ENCODE measurements at places on chromosomes 2 and 18.

DNA sequence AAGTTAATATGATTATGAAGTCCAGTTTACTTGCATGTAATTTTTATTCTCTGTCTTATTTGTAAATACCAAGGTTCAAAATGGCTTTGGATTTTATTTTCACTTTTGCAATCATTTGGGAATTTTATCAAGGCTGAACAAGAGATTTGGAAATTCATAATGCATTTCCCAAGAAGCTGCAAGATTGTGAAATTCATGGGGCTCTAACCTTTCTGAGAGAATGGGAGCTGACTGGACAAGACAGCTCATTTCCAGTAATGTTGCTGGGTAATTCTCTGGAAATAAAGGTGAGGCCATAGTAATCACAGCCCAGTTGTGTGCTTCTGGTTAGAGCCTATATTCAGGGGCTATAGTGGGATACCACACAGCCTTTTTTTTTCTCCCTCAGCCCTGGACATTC lies 21.5 kb upstream of the NABP1 start:
- DNase-seq = peak; percentile 67

DNA sequence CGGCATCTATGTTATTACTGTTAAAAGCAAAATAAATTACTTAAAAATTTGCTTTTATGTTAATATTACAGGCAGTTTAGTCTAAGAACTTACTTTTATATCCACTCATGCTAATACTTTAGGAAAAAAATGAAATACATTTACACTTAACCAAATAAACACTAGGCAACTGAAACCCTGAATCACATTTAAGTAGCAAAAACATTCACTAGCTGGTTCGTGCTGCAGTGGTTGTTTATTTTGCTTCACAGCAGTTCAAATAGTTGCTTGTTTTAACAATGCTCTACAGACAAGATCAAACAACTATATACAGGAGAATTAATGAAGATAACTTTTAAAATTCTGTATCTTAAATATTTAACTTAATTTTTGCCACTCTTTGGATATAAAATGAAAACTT lies 60.8 kb downstream of the ABCG8 start:
- DNase-seq = no peak

GRCh38 chr18:11502368-11502767 lies 107.0 kb upstream of the SLC35G4 start:
- peak; percentile 69 for DNase-seq

DNA sequence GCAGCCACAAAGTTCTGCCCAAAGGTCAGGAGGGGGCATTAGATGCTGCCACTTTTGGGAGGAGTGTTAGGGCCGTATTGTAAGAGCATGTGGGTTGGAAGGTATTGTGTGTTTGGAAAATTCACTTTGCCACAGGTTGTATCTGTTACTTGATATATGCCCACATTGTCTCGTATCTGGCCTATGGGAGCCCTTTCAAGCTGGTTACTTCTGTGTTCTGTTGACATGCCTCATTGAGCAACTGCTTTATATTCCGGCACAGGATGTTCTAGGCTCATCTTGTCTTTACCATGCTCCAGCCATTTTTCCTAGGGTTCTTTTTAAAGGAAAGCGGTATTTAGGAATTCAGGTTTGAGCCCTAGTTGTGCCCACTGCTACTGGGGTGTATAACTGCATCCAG lies 6.0 kb downstream of the ADNP2 start:
- no peak for DNase-seq

- DNase-seq = no peak
These were observed 11.7 kb upstream of the KIF1A start for GRCh38 chr2:240831594-240832204.

- DNase-seq = no peak
These were observed 82.1 kb upstream of the CYRIA start for GRCh38 chr2:16747689-16748088.

DNA sequence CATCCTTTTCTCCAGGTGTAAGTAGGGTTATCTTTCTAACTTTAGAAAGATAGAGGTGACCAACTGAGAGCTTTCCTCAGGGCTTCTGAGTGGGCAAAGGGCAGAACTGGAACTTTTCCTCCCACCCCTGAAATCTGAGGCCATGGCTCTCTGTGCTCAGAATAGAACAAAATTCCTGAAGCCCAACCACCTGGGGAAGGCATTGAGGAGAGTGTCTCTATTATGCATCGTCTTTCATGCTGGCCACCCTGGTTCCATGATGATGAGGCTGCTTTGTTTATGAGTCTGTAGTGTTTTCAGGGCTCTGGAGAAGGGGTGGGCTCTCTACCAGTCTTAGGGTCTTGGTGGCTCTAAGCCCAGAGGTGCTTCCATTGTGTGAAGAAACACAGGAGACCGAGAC lies 30.7 kb upstream of the IL1R1 start:
- DNase-seq = peak; percentile 63

GRCh38 chr18:36499938-36500337 lies 202.4 kb downstream of the FHOD3 start:
- DNase-seq = no peak

GRCh38 chr2:181779288-181780021 lies 99.1 kb upstream of the NEUROD1 start:
- DNase-seq = peak; percentile 76

GRCh38 chr2:33177627-33178026 lies 230.9 kb downstream of the LTBP1 start:
- no peak for DNase-seq

- no peak for DNase-seq
These were observed 227.3 kb downstream of the LOXHD1 start for GRCh38 chr18:46429649-46430224.

DNA sequence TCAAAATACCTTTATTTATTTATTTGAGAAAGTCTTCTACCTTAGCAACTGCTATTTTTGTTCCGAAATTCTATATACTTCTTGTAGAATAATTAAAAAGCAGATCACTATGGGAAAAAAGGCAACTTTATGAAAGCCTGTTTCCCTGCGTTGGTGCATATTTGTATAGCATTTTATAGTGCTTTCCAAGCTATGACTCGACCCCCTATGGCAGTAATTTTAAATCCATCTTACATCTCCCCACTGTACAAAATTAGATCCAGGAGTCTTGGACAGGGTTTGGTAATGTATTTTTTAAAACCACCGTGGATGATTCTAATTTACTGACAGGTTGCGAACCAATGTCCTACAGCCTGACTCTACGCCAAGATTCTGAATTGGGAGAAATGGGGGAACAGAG lies 10.1 kb downstream of the TANK start:
- peak; percentile 28 for DNase-seq

DNA sequence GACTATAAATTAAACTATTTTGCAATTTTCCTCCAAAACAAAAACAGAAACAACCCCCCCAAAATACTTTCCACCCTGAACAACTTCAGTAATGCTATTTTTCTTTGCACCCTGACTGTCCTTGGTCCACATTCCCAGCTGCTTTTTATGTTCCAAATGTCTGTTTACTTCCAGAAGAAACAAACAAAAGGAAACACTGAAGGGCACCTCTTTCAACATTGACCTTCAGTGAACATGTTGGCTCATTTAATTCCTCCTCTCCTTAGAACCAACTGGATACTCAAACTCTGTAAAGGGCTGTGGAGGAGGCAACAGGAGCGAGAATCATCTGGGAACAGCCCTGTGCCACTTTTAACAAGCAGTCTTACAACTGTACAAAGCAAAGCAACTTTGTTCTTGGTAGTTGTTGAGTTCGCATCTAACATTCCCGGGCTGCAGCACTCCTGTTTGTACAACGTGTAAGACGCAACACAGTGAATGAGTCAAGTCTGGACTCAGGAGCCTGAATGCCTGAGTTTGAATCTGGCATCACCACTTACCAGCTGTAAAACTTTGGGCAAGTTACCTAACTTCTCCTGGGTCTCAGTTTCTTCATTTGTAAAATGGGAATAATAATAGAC lies 111.4 kb upstream of the GATA6 start:
- no peak for DNase-seq

DNA sequence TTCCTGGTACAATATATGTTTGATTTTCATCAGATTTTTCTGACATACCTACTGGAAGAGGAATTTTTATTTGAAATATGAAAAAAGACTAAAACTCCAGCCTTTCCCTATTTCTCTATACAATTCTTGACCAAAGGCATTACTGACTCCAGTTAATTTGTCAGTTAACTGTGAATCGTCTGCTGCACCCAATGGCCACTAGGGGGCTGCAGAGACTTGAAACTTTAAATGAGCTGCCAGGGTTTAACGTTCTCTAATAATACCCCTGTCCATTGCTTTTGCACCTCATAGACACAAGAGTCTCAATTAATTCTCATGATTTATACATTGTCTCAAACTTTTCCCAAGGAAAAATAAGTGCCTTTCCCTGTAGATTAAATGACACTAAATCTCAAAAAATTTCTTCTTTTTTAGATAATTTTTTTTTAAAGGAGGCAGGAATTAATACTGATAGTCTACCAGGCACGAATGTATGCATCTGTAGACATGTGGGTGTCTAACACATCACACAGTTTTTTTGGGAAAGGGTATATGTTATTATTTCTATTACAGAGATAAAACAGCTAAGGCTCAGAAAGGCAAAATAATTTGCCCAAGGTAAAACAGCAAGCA lies 1.8 kb upstream of the ALK start:
- DNase-seq = peak; percentile 59

DNA sequence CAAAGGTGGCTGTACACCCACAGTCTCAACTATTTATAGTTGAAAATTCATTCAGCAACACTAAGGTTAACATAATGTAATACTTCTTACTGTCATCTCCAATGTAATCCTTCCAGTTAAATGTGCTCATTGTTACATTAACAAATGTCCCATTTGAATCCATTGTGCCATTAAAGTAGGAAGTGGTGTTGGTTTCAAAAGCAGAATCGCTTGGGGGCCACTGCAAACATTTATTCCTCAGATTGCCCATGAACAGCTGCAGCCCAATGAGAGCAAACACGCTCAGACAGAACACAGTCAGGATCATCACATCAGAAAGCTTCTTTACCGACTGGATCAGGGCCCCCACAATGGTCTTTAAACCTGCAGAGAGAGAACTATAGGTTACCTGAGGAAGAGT lies 41.4 kb downstream of the SCN3A start:
- no peak for DNase-seq

DNA sequence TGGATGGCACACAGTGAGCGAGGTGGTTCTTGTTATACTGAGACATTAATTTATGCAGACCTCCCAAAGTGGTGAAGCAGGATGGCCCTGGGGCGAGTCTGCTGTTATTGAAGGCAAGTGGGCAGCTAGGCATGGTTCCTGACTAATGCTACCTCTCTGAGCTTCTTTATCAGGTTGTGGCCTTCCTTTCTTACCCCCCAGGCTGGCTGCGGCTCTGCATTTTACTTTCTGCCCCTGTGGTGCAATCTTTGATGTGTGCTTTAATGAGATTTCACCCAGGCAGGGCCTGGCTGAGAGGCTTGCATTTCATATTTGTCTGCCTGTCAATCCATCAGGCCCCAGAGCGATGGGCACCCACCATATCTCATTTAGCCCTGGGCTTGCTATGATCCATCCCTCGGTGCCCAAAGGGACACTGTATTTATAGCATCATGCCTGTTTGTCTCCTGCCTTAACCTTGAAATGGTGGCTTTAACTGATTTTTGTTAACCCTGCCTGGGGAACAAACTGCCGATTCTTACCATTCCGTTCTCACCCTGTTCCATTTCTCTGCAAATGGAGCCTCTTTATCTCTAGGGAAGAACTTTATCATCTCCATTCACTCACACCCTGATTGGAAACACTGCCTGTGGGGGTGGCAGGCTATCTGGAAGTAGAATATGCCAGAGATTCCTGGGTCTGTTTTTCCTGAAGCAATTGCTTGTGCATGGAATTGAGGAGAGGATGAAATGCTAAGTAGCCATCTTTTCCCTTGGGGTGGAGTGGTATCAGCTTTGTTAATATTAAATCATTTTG lies 316.2 kb upstream of the THSD7B start:
- no peak for DNase-seq

DNA sequence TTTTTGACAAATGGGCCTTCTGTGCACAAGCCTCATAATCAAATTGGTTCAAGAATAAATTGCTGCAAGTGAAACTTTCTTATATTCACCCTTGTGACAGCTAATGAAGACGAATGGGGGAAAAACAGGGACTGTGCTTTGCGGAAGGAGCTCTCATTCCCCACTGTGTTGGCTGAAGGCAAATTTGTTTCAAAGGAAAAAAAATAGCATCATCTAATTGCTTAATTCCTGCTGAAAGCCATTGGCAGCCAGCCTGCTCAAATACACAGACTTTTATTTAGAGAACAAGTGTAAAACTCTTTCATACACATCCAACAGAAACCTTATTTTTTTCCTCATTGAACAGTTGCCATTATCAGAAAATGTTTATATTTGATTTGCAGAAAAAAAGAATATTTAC lies 172.3 kb downstream of the ARL6IP6 start:
- DNase-seq = no peak

DNA sequence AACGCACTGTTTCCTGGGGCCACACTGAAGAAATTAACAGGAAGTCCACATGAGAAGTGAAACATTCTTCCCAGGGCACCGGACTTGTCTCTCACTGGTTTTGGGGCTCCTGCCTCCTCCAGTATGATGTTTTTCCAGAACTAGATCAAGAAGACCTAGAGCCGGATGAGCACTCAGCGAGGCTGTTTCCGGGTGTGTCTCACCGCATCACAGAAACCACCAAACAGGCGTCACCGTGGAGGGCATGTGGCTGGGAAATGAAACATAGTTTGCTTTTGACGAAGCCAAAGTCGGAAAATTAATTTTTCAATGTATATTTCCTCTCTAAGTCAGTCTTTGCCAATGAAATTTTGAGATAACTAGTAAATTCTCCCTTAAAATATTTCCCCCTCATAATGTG lies 314.0 kb upstream of the SALL3 start:
- no peak for DNase-seq

DNA sequence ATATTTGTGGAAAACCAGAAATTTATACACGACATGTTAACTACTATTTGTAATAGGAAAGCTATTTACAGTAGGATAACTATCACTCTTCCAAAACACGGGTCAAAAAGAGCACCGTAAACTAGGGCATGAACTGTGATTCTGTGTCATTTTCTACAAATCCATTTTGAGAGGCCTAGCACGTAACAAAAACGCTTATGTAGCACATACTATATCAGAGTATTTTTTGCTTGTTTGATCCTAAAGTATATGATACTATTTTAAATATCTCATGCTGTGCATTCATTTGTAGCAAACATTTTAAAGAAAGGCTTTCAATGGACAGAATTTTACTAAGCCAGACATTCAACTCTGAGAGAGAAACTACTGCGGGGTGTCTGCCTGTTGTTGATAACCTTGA lies 45.1 kb downstream of the WDFY1 start:
- peak; percentile 10 for DNase-seq

DNA sequence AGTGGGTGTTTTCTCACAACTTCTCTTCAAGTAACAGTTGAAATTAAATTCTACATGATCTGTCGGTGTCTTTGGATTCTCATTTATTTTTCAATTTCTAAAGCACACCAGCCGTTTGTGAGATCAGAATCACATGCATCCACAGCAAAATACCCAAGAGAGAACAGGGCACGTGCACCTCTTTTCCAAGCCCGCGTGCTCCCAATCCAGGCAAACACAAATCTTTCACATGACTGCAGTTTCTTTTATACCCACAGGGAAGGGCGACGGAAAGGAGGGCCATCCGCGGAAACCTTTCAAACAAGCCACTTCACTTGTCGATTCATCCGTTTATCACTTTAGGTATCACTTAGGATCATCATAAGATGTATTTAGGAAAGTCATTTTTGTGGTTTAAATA lies 13.0 kb upstream of the DAPL1 start:
- no peak for DNase-seq

GRCh38 chr18:75970212-75970611 lies 524.8 kb downstream of the ZNF516 start:
- DNase-seq = no peak

GRCh38 chr18:69956665-69957620 lies 9.3 kb upstream of the CD226 start:
- DNase-seq = no peak

- DNase-seq = no peak
These were observed 324.3 kb upstream of the MEIS1 start for GRCh38 chr2:66110608-66111007.

GRCh38 chr2:236169151-236169721 lies 1.1 kb upstream of the GBX2 start:
- no peak for DNase-seq
